ENCODE measurements at places on chromosomes 12 and 14.

- DNase-seq, result no peak
These were observed 364.8 kb downstream of the TMEM121 start for GRCh38 chr14:105891221-105891602.

GRCh38 chr14:51844081-51844881 is 16.1 kb upstream of the GNG2 start:
- no peak for DNase-seq

DNA sequence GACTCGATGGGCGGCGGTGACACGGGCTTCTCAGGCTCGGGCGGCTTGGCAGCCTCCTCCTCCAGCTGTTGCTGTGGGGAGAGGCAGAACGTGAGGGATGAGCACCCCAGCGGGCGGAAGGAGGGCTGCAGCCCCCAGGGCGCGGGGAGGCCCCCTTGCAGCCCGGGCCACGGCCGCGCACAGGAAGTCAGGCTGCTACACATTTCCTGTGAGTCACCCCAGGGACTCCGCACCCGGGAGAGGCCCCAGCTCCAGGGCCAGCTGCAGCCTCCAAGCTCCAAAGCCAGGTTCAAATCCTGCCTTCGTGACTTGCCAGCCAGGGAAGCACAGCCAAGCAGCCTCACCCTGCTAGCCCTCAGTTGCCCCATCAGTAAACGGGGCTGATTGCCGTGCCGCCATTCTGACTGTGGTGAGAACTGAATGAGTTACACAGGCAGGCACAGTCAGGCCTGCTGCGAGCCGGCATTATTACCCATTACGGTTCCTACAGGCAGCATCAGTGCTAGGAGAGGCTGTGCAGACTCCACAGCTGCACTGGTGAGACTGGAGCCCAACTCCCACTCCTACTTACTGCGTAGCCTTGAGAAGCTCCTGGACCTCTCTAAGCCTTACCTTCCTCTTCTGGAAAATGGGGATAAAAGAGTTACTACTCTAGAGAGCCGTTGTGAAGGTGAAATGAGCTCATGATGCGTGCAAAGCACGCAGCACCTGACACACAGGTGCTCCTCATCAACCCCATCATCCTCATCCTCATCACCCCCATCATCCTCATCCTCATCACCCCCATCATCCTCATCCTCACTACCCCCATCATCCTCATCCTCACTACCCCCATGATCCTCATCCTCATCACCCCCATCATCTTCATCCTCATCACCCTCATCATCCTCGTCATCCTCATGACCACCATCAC is 100.9 kb downstream of the NCOR2 start:
- no peak for DNase-seq

DNA sequence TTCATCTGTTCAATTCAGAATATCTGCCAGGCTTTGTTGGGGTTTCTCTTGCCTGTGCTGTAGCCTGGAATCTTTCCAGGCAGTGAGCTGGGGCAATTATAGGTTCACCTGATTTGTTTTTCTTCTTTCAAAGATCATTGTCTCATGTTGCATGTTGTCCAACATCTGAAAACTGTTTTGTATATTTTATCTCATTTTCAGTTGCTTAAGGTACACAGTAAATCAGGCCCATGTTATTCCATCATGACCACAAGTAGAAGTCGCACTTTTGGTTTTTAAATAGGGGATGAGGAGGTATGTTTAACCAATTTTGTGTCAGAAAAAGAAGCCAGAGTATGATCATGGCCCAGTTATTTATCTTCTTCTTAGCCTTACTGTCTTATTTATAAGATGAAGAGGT is 24.9 kb upstream of the FUT8 start:
- no peak for DNase-seq

GRCh38 chr12:128190052-128190451 is 76.9 kb upstream of the TMEM132C start:
- DNase-seq, result no peak

DNA sequence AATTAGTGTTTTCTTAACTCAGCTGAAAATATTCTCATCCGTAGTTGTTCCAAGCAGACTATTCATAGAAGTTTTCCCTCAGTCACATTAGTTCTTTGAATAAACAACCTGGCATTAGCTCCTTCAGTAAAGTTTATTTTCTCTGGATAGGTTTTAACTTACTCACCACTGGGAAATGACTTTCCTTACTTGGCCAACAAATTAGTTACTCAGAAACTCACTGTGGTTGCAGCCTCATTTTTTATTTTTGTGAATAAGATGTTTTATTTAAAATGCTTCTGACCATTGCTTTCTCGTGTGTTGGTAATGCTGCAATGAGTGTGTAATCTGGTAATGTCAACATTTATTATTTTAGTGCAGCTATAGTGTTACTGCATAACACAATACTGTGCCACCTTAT is 74.9 kb downstream of the NOVA1 start:
- DNase-seq, result no peak

DNA sequence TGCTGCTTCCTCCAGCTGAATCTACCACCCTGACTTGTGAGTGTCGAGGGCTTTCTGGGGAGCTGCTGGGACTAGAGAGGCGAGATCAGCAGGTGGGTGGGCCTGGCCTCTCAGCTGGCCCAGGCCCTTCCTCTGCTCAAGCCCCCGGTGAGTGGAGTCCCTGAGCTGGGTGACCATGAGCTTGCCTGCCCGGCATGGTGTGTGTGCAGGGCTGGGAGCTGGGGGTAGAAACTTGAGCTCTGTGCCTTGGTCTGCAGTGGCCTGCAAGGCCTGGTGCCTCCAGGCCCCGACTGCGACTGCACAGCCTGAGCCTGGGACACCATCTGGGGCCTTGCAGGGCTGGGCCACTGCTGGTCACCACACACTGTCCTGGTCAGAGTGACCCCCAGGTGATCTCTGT is 67.4 kb downstream of the KIF26A start:
- DNase-seq, result no peak

DNA sequence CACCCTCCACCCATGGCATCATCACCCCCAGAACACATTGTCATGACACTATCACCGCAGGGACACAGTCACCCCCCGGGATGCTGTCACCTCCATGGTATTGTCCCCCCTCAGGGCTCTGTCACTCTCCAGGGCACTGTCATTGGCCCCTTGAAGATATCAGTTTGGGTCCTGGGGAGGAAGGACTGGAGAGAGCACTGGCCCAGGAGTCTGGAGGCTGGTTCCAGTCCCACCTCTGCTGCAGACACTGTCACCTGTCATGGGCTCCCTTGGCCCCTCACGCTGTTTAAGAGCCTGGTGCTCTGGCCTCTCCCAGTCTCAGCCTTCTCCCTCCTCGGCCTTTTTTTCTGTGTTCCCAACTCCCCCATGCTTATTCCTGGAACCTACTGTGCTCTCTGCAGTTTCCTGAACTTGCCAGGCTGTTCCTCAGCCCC is 31.9 kb downstream of the SERPINA3 start:
- no peak for DNase-seq

- no peak for DNase-seq
These were observed 444.4 kb downstream of the NRXN3 start for GRCh38 chr14:78614593-78614992.

- DNase-seq, result no peak
These were observed 379.8 kb downstream of the DPF3 start for GRCh38 chr14:72513965-72514659.

GRCh38 chr12:97426492-97427116 is 36.0 kb upstream of the RMST start:
- DNase-seq, result no peak

DNA sequence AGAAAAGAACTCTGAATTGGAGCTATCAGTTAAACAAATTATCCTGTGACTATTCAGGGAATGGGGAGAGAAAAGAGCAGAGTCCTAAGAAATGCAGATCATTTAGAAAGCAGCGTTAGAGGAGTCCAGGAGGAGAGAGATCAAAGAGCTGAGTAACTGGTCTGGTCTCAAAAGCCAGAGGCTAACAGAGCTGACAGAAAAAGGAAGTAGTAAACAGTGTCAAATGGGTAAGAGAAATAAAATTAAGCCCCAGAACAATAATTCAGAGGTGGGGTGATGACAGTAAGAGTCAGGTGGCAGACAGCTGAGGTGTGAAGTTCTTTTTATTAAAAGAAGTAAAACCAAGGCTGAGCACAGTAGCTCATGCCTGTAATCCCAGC is 19.3 kb downstream of the GXYLT1 start:
- no peak for DNase-seq

DNA sequence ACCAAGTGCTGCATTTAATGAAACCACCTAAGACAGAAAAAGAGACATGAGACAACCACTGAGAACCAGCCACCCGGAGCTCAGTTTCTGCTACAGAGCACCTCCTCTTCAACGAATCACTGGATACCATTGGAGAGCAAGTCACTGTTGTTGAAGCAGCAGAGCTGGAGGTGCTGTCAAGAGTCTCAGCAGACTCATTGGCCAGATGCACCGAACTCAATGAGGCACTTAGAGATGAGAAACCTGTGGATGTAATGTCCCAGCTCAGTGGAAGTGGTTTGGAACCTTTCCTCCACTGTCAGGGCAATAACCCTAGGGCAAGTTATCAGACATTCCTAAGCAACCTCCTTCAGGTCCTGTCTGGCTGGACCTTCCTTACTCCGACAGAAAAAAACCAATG is 13.1 kb downstream of the NPC2 start:
- DNase-seq, result no peak

GRCh38 chr12:103956509-103957027 is 9.1 kb upstream of the TDG start:
- DNase-seq, result peak; percentile 67

GRCh38 chr12:56267443-56268071 is 815 bp downstream of the COQ10A start:
- DNase-seq, result no peak

GRCh38 chr12:61137677-61138414 is 1122.4 kb upstream of the USP15 start:
- no peak for DNase-seq

DNA sequence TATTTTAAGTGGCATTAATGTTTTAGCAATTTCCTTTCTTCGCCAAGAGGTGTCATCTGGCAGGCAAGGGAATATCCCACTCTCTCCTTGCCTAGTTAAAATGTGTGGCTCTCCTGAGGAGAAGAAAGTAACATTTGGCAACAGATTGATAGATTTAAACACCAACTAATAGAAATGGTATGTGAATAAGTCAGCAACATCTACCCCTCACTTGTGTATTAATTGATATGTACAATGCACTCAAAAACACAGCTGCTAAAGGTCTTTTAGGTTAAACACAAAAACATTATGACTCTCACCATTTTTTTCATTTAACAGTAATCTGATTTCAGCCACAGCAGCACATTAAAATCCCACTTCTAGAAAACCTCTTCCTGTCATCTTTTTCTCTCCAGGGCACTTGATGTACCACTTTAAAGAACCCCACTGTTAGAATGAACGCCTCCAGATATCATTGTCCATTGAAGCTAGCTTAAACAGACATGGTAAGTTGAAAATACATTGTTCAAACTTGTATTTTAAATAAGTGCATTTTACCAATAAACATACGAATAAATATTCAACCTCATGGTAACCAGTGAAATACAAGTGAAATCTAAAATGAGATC is 151.7 kb downstream of the RPAP3 start:
- DNase-seq, result no peak

DNA sequence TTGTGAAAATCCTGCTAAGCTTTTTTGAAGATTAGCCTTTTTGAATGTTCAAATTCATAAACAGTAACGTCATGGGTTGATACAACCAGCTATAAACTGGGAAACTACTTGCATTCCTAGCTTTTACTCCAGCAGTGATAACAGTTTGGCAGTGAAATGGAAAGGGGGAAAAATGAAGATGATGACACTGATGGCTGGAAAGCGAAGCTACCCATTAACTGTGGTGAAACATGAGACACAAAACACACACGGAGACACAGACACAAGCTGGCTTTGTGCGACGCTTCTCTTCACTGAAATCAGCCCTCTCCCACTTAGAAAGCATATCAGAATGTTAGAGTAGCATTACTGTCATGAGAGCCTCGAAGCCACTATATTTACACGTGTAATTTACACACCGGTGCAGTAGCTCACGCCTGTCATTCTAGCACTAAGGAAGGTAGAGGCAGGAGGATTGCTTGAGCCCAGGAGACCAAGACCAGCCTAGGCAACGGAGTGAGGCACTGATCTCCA is 15.7 kb downstream of the VPS37B start:
- no peak for DNase-seq

DNA sequence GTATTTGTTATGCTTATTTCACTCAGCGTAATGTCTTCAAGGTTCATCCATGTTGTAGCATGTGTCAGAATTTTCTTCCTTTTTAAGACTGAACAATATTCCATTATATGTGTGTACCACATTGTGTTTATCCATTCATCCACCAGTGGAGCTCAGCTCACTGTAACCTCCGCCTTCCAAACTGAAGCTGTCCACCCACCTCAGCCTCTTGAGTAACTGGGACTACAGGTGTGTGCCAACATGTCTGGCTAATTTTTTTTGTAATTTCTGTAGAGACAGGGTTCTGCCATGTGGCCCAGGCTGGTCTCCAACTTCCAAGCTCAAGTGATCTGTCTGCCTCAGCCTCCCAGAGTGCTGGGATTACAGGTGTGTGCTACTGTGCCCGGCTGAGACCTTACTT is 21.1 kb downstream of the CCDC77 start:
- no peak for DNase-seq

GRCh38 chr12:120984351-120984898 is 6.1 kb downstream of the HNF1A start:
- DNase-seq, result no peak

- no peak for DNase-seq
These were observed at the start of gene TNFAIP2 for GRCh38 chr14:103122947-103123633. Gene TNFAIP2 (plus strand): TSS chr14:103123461. CDS start chr14:103126458, 2,997 bp downstream.

DNA sequence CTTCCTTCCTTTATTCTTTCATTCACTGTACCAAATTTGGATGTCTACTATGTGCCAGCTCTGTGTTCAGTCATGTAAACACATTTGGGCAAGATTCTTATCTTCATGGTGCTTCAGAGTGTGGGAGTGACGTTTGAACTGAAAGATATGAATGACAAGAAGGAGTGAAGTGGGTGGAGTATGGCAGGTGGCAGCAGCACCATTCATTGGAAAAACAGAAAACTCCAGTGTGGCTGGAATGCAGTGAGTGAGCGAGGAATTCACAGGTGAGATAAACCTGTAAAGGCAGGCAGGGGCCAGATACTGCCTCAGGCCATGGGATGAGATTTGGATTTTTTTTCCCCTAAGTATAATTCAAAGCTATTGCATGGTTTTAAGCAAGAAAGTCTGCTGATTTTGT is 140.7 kb upstream of the CCDC198 start:
- DNase-seq, result no peak

- DNase-seq, result peak; percentile 67
These were observed 89.7 kb downstream of the TMCC3 start for GRCh38 chr12:94560431-94561221.

- DNase-seq, result no peak
These were observed 17.6 kb upstream of the SSTR1 start for GRCh38 chr14:38189930-38190726.

DNA sequence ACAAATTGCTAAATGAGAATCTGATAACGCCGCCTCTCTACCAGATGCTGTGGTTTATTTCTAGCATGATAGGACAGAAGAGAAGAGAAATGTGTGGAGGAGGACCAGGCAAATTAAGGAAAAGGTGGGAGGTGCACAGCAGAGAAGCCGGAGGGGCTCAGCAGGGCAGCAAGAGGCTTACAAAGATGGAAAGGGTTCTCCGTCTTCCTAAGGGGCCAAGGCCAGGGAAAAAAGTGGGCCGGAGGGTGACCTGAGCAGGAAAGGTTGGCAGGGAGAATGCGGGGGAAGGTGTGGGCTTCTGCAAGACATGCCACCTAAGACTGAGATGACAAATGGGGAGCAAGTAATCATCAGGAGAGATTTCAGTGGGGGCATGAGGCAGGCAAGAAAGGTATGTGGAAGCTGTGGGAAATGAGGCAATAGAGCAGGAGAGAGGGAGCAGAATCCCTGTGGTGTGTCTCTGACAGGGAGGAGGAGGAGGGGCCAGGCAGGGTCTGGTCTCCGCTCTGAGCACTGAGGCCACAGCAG is 18.7 kb downstream of the MANSC1 start:
- DNase-seq, result no peak
